NCI-H2107 (cell line): ENCODE measurements at places on chromosomes 12 and 14.

- no peak for DNase-seq
Measured at GRCh38 chr12:70663838-70664237, 26.6 kb upstream of the PTPRB start.

GRCh38 chr12:54383041-54383609 is 1.4 kb downstream of the ZNF385A start:
- no peak for DNase-seq

GRCh38 chr12:104551313-104551931 is 94.7 kb downstream of the CHST11 start:
- no peak for DNase-seq

DNA sequence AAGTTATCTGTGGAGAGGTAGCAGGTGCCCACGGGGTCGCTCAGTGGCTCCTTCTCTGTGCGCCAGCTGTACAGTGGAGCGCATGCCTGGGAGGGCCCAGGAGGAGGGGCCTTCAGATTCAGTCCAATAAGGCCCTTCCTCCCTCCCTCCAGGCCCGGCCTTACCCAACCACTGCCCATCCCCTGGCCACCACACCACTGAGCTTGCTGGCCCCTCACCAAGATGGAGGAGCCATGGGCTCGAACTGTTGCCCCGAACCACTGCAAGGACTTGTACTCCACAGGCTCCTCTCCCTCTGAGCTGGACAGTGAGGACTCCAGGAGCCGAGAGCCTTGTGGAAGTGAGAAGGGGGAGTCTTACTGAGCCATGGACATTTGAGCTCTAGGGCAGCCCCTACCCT is 9.8 kb downstream of the ITGA5 start:
- DNase-seq, result no peak

- no peak for DNase-seq
Measured at GRCh38 chr12:76247026-76247646, 101.1 kb downstream of the BBS10 start.

DNA sequence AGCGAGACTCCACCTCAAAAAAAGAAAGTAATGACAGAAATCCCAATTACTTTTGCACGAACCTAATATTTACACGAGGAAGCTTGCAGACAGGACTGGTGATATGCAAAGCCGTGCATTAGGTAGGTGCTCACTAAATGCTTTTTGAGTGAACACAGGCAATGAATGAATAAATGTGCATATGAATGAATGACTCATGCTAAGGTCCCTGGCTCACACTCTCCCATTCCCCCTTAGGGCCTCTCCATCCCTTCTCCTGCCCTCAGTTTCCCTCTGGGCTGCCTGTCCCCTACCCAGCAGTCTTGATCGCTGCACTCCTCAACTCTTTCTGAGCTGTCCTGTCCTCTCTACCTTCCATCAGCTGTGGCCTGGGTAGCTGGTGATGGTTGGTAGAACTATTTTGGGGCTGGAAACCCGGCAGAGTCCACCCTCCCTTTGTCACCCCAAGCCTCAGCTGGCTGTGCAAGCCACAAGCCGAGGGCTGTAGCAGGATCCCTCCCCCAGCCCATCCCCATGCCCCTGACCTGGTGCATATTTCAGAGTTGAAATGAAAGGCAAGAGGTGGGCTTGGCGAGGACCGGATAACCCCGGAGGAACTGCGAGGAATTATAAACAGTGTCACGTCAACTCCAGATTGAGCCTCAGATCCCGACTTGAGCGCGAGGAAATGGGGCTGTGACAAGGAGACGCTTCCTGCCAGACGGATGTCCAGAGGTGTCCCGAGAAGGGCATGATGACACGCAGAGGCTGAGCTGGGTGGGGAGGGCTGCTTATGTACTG is 191.7 kb upstream of the GSC start:
- DNase-seq, result no peak

DNA sequence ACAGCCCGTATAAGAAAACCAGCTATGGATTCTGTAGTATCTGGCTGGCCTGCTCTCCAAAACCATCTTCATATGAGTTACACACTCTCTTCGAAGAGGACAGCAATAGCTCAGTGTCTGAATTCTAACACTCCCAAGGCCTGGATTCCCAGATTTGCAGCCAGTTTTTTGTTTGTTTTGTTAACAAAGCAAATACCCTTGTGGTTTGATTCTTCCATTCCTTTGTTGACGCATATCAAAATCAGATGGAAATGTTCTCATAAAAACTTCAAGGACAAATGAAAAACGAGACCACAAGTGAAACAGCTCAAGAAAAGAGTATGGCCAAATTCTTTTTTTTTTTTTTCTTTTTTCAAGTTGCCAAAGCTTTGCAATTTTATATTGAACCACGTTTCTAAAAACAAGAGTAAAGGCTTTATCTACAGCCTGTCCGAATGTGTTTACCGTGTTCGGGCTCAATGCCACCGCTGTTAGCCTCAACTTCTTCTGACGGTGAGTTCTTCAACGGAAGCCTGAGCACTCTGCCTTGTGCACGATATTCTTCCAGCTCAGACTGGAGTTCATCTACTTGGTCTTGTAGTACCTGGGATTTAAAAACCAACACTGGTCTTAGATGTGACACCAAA is 67.5 kb downstream of the NIN start:
- DNase-seq, result no peak

- no peak for DNase-seq
Measured at GRCh38 chr14:24361326-24361725, 6.7 kb upstream of the NFATC4 start.

DNA sequence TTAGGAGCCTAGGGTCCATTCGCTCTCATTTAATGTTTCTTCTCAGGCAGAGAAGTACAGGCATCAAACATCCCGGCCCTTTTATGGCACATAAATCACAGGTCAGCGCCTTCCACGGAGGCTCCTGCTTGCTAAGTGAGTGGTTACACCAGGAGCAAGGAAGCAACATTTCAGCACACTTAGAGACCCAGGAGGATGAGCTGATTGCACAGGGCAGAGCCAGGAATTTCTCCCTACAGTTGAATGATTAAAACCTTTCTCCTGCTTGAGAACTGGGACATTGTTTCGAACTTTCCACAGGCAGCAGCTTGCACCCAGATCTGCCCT is 233.4 kb downstream of the SPTSSA start:
- DNase-seq, result no peak

- DNase-seq, result no peak
Measured at GRCh38 chr14:104732355-104732804, 8.4 kb downstream of the ADSS1 start.

DNA sequence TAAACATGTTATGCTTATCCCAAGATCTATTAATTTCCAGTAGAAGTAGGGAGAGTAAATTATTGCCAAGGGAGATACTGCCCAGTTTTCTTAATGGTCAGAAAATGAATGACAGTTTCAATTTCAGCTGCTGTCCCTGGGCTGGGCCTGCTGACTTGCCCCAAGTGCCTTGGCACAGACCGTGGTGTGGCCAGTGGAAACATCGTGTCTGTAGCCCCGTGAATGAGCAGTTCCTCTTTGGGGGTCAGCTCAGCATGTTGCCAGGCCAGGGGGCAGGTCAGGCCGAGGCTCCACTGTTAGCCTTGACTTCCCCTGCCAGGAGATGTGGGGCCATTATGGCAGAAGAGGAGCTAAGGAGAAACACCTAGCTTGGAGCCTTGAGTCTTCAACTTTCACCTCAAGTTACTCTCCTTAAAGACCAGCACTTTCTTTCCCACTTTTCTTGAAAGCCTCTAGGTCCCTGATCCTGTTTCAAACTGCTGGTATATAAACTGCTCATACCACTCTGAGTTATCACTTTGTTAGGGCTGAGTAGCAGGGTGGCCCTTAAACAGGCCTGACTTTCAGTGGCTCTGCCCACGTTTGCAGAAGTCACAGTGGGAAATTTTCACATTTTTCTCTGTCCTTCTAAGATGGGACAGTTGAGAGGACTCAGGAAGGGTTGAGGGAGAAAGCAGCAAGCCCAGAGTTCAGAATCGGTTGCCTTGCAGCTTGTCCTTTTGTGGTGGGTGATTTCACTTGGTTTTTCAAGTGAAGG is 73.2 kb downstream of the SUSD6 start:
- no peak for DNase-seq

- no peak for DNase-seq
Measured at GRCh38 chr14:64766430-64767151, 62.4 kb downstream of the PLEKHG3 start.

DNA sequence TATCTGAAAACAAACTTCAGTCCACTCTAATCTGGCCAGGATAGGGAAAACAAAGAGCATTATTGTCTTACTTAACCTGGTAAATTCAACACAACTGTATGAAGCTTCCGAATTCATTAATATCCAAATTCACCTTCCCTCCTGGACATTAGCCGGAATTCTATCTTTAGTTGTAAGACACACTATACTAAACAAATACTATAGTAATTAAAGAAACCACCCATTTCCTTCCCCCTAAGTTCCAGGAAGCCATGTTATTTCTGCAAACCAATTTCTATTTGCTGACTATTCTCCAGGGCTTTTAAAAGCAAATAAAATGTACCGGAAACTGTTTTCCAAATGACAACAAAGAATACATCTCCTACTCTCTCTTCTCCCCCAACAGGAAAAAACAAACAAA is 122.7 kb upstream of the MDM1 start:
- no peak for DNase-seq

GRCh38 chr12:47070310-47070709 is 9.1 kb upstream of the PCED1B start:
- DNase-seq, result no peak

GRCh38 chr12:122046145-122046544 is 24.5 kb downstream of the BCL7A start:
- no peak for DNase-seq

DNA sequence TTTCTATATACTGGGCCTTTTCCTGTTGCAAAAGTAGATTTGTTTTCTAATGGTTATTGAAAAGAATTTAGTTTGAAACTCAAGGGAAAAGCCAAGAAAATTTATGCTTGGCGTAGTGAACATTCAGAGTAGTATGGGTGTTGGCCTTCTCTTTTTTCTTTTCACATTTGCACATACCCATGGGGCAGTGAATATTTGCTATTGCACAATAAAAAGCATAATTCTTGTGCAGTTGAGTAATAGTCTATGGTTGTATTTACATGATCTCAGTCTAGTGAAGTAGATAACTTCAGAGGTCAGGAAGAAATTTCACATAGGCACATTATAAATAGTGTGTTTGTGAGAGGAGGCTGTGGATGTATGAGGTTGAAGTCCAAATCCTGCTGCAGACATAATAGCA is 158.1 kb downstream of the FLRT2 start:
- DNase-seq, result no peak

DNA sequence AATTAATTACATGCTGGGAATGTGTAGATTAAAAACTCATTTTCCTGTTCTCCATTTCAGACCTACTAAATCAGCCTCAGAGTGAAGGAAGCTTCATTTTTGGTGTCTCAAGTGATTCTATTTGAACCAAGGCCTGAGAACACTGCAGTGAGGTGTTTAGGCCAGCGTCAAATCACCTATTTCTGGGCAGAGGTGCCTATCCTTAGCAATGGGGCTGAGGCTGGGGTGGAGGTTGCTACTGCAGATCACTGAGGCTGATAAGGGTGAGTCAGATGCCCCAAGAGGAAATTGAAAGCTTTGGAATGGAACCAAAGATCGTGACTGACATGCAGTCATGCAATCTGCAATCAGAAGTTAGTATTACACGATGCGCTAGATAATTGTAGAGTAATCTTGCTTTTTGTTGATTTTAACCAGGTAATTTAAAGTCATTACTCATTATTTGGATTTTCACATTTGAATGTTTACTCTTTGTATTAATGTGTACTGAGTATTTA is 4.4 kb downstream of the TXNRD1 start:
- DNase-seq, result no peak

DNA sequence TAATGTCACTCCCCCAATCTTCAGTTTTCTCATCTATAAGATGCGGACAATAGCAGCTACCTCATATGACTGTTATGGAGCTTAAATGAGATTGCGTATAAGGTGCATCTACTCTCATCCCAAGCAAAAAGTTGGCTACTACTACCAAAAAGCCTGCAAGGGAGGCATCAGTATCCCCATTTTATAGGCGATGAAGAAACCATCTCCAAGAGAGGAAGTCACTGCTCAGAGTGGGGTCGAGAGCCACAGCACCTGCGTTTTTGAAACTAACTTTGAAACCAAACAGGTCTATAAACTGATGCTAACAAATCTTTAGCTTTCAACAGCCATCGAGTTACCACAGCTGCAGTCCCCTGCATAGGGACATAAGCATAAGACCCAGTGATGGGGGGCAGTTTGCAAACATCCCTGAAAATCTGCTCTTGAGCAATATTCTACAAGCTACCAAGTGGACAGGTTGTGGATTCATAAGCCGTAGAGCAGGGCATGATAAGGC is 3.5 kb downstream of the GCN1 start:
- no peak for DNase-seq

DNA sequence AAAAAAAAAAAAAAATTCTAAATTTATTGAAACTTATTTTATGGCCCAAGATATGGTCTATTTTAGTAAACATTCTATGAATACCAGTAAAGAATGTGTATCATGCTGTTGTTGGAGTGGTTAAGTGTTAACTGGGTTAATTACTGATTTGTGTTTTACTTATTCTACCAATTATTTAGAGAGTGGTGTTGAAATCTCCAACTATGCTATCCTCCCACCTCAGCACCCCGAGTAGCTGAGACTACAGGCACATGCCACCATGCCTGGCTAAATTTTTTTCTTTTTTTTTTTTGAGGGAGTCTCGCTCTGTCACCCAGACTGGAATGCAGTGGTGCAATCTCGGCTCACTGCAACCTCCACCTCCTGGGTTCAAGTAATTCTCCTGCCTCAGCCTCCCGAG is 72.2 kb downstream of the R3HDM2 start:
- no peak for DNase-seq
